ENCODE measurements at places on chromosomes 13 and 19. TPM values are rescaled to one million over a fixed set of nuclear protein-coding genes. Genes with fewer than 3 reads are reported as not detected.

- no peak for DNase-seq
Measured at GRCh38 chr19:41030651-41031050, 39.6 kb downstream of the CYP2B6 start.

GRCh38 chr19:38452430-38453366 is 19.2 kb downstream of the RYR1 start:
- peak; percentile 24 for DNase-seq

The C5AR2 gene
- total RNA-seq = 0.65 TPM

The FBXO17 gene
- 11.9 TPM for total RNA-seq

The ZNF763 gene
- 5.9 TPM for total RNA-seq

- no peak for DNase-seq
Measured at GRCh38 chr19:31553846-31554215, 204.6 kb upstream of the TSHZ3 start.

The UBE2L5 gene
- not detected for total RNA-seq

GRCh38 chr13:77698201-77699058 is 943 bp downstream of the SLAIN1 start:
- DNase-seq = peak; percentile 69

The CGB8 gene
- not detected for total RNA-seq

The TJP3 gene
- total RNA-seq = not detected

DNA sequence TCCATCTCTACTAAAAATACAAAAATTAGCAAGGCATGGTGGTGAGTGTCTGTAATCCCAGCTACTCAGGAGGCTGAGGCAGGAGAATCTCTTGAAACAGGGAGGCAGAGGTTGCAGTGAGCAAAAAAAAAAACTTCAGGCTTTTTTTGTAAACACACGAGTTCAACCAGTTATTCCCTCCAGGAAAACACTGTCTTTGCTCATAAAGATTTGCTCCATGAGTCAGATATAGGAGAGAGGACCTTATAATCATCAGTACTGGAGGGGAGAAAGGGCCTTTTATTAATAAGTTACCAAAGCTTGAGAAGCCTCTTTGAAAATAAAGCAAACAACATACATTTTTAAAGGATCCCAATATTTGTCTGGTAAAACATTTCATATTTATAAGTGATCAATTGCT is 110.7 kb downstream of the EFNB2 start:
- no peak for DNase-seq

The CGB7 gene
- not detected for total RNA-seq

GRCh38 chr13:42977219-42977659 is 14.8 kb downstream of the EPSTI1 start:
- no peak for DNase-seq

DNA sequence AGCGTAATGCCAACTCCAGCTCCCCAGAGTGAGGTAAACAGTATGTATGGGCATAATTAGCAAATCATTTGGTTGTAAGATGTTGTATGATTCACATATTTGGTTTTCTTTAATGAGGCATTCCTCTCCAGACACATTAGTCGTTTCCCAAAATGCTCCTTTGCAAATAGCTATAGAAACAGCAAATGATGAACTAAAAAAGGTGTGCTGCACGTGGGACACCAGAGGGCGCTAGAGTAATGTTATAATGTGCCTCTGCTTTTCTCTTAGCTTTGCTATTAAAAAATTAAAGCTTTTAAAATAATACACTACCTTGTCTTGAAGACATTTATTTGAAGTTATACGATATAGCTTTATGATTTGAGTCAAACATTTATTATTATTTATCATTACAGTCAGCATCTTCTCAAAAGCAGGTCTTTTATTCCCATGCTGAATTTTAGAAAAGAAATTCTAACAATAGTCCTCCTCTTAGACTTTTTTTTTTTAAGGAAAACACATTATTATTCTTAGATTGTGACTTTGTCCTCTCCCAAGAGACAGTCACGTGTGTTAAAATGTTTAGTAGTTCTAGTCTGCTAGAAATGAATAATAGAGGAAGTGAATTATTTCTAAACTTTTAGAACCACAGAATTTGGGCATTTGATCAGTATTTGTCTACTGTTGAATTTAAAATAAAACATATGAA is 121.6 kb upstream of the FRY start:
- DNase-seq = peak; percentile 25

DNA sequence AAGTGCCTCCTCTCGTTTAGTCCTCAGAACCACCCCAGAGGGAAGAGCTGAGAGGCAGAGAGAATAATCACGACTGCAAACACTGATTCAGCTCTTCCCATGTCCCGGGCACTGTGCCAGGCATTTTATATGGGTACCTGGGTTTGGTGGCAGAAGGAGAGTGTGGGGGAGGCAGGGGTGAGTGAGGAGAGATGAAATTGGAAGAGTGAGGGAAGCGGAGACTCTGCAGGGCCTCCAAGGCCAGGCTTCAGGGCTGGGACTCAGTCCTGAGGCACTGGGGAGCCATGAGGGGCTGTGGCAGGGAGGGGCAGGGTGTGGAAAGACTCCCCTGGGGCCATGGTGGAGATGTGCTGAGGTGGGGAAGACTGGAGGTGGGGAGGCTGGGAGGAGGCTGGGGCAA is 8.7 kb downstream of the SYNGR4 start:
- DNase-seq = no peak

The CLEC17A gene
- total RNA-seq = not detected

- no peak for DNase-seq
Measured at GRCh38 chr19:7561325-7561724, 25.8 kb downstream of the PNPLA6 start.

DNA sequence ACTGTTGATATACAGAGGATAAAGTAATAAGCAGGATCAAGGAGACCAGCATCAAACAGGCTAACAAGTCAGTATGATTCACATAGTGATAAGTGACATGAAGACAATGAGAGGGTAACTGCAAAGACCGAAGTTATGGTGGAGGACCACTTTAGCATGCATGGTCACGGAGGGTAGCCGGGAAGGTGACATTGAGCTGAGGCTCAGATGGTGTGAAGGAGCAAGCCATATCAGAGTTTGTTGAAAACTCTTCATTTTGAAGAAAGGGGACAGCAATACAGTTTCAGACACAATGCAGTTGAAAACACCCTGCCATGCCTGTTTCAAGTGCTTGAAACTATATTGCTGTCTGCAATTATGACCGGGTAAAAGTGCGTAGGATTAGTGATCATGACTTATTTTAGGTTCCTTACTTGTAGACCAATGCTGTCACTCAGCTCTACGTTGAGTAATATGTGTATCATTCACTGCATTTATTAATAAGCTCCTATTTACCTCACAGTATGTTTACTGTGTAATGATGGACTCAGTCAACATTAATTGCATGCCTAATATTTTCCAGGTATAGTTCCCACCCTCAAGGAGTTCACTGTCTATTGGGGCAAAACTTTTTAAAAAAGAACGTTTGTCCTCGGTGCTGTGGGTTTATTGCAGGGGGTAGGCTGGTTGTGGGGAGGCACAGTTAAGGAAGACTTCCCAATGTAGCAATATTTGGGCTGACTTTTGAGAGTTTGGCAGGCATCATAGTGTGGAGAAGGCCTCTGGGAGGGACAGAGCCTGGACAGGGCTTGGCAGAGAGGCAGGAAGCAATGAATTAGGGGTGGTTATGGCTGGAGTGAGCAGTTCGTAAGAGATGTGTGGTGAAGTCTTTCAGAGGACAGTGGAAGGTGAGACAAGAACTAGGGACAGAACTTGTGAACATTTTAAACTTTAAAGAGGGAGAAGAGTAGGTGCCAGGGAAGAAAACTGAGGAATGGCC is 3.2 kb downstream of the UBAC2 start:
- no peak for DNase-seq

DNA sequence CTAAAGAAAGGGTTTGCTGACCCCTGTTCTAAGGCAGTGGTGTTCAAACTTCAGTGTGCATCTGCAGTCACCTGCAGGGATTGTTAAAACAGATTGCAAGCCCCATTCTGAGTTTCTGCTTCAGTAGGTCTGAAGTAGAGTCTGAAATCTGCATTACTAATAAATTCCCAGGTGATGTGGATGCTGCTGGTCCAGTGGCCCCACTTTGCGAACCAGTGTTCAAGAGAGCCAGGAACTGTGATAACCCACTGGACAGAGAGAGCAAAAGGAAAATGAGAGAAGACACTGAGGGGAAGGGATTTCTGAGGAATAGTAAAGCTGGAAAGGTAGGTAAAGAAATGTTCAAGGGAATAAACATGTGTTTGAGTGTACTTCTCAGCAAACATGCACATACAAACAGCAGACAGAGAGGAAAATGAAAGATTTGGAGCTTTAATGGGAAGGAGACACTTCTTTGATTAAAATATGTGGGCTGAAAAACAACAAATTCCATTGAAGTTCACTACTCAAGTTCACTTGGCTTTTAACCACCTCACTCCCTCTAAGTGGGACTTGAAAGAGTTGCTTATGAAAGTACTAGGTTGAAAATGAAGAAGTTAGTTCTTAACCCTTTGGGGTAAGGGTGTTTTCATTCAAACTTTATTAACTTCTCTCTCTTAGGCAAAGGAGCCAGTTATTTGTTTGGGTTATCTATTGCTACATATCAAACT is 26.4 kb upstream of the FAM216B start:
- DNase-seq = no peak

The LRRC25 gene
- 3.7 TPM for total RNA-seq

- DNase-seq = peak; percentile 83
Measured at GRCh38 chr13:24274452-24275021, 34.8 kb upstream of the C1QTNF9 start.

The ERICH4 gene
- not detected for total RNA-seq

- no peak for DNase-seq
Measured at GRCh38 chr13:101307181-101307701, 109.1 kb downstream of the NALCN start.

DNA sequence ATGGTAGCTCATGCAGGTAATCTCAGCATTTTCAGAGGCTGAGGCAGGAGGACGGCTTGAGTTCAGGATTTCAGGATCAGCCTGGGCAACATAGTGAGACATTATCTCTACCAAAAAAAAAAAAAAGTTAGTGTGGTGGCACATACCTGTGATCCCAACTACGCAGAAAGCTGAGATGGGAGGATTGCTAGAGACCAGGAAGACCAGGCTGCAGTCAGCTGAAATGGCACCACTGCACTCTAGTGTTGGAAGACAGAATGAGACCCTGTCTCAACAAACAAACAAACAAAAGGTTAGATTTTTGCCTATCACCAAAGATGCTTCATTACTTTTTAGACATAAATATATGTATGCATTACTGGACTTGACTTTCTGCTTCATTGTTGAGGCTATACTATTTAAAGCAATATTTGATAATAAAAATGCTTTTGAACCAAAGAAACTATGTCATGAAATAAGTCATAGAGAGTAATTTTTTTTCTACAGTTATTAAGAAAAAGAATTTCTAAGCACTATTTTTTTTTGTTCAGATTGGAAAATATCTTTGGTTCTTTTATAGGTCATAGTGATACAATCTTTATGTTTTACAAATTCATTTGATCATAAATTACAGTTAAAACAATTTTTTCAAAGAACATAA is 1180.1 kb upstream of the ATXN8OS start:
- DNase-seq = no peak

- DNase-seq = no peak
Measured at GRCh38 chr19:1255186-1256161, 7.1 kb downstream of the MIDN start.

GRCh38 chr13:26688286-26688685 is 72.3 kb downstream of the GPR12 start:
- no peak for DNase-seq

Measured in right cardiac atrium (tissue), 5 donors.